ENCODE measurements at places on chromosomes 3 and 15. TPM values are rescaled to one million over a fixed set of nuclear protein-coding genes. Genes with fewer than 3 reads are reported as not detected.

Gene PCNP
- total RNA-seq, result 43.2 TPM

Gene ETV5
- total RNA-seq, result 15.7 TPM

Gene SCN5A
- 0.05 TPM for total RNA-seq

Gene PLAAT1
- total RNA-seq, result not detected

Gene SPRED1
- total RNA-seq, result 29.6 TPM

Gene LYZL4
- total RNA-seq, result not detected

Gene ACKR2
- total RNA-seq, result 0.39 TPM

Gene C3orf52
- total RNA-seq, result 0.34 TPM

Gene MTHFS
- 8.0 TPM for total RNA-seq

Gene TTLL13
- not detected for total RNA-seq

Gene NOX5
- 0.10 TPM for total RNA-seq

Gene ACP3
- 1.3 TPM for total RNA-seq

Gene SLC38A3
- total RNA-seq, result not detected

Gene PPP1R14D
- total RNA-seq, result not detected

Gene MB21D2
- 1.4 TPM for total RNA-seq

Gene KLHL25
- 2.5 TPM for total RNA-seq

Gene TGM5
- not detected for total RNA-seq

Gene GLDN
- 0.19 TPM for total RNA-seq

Gene DAG1
- 40.0 TPM for total RNA-seq

Gene CTDSPL
- total RNA-seq, result 21.8 TPM

Gene ESYT3
- total RNA-seq, result not detected

Gene CHRNA7
- 2.8 TPM for total RNA-seq

Gene TRIM42
- total RNA-seq, result not detected

Gene PLCB2
- total RNA-seq, result 0.10 TPM

Gene ACAN
- not detected for total RNA-seq

Gene GOLGA6L25
- total RNA-seq, result not detected

Gene FETUB
- not detected for total RNA-seq

Gene GPR171
- not detected for total RNA-seq

Gene BSN
- total RNA-seq, result 0.10 TPM

Data from cardiac ventricle fibroblast (primary cell).